ENCODE measurements at places on chromosomes 2 and 18.

- no peak for DNase-seq
Observed at GRCh38 chr2:200860092-200860795, 4.2 kb downstream of the CLK1 start.

DNA sequence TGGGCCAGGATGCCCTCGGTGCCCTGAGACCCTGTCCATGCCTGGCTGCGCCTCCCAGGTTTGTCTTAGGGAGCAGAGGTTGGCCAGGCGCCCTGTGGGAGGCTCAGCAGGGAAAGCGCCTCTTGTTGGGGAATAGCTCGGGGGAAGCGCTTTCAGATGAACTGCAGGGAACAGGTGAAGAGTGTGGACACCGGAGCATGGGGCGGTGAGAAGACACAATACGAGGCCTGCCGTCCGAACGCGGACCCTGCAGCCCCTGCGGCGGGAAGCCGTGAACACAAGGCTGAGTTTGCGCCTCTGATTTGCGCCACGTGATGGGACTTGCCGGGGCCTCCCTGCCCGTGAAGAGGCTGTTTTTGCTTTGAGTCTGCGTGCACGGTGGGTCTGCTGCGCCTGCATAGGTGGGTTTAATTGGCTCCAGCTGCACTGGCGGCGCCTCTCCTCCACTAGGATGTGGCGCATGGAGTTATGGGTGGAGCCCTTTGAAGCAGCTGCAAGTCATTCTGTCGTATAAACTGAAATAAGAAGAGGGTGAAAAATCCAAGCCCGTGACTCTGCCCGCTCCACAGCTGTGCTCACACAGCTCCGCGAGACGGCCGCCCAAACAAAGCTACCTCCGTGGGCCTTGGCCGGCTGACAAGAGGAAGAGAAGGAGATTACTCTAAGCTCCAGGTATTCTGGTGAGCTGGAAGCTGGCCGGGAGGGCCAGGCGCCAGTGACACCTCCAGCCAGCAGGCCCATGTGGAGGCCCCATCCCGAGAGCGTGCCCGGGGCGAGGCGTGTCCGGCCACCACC lies 103.5 kb upstream of the CTDP1 start:
- DNase-seq, result no peak

- DNase-seq, result no peak
Observed at GRCh38 chr2:101688261-101688660, 9.2 kb upstream of the MAP4K4 start.

DNA sequence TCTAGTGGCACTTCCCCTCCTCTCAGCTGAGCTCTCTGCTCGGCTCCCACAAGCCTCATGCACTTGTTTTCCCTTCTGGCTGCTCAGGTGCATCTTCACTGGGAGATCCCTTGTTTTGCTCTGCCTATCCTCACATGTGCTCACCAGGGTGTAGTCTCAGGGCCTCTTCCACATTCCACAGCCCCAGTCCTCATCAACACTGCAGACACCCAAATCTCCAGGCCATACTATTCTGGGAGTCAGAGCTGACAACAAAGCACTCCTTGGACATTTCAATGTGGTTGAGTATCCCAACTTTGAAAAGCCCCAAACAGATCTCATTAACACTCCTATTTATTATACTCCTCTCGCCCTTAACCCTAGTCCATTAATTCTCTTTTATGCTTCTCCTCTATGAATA lies 71.3 kb downstream of the CCDC93 start:
- no peak for DNase-seq

DNA sequence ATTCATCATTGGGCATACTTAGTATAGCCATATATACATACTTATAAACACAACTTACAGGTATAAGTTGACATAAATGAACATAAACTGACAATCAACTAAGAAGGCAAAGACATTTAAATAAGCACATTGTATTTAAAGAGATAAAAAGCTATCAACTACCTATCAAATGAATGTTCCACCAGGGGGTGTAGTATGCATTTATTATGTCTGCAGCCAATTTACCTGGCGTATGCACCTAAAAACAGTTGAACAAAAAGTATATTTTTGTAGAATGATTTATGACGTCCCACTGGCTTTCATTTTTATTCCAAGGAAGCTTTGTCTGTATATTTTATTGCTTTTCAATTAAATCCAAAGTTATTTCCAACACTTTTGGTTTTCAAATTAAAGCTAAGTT lies 323.5 kb downstream of the AFF3 start:
- no peak for DNase-seq

DNA sequence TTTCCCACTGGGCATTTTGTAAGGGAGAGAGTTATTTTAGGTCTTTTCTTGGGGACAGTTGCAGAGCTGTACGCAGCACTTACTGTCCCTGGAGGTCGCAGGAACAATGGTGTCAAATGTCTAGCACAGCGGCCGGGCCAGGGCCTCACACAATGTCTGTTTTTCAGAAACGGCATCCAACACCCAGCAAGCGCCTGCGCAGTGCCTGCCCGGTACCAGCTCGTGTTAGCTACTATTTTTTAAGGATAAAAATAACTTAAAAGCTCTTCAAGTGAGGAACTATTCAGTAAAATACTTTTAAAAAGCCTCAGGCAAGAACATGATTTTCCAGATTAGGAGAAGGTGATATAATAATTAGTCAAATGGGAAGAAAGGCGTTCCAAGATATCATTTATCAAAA lies 90.0 kb downstream of the MBP start:
- no peak for DNase-seq

- no peak for DNase-seq
Observed at GRCh38 chr2:73981081-73982001, 3.4 kb upstream of the TET3 start.

- DNase-seq, result no peak
Observed at GRCh38 chr2:55995211-55995610, 71.6 kb upstream of the EFEMP1 start.

DNA sequence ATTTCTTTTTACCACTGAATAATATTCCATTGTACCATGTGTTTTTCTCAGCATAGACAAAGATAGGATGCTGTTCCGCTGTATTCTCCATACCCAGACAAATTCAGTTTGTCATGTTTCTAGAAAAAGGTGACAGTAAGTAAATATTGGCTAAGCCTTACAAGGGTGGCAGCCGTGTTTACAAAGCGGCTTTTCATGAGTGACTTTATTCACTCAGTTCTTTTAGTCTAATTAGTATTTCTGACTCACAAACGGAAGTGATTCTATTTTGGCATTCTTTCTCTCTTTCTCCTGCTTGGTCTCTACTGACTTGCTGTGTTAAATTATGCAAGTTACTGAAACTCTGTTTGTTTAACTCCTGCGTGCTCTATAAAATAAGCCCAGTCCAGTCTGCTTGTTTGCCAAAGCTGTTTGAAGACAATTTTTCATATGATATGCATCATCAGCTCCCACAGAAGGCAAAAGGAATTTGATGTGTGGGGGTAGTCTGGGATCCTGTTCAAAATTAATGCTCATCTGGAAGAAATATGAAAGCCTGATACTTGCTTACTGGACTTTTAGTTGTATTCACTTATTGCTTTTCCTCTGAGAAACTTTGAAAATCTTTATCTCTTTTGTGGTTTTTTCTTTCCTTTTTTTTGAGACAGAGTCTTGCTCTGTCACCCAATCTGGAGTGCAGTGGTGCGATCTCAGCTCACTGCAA lies 2.3 kb upstream of the PLEKHH2 start:
- no peak for DNase-seq

DNA sequence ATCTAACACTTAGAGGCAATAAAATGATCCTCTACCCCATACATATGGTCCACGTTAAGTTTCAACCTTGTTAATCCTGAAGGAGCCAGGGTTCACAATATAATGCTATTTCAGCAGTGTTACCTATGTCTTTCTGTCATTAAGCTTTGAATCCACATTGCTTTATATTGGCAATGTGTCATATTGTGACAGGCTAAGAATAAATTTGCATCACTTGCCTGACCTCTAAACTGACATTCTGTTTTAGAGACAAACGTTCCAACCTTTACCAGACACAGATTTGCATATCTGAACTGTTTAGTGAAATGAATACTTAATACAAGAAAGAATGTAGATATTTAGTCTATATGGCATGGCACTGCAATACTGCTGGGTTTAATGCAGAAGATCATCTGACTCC lies 98.4 kb downstream of the UNC80 start:
- DNase-seq, result no peak

DNA sequence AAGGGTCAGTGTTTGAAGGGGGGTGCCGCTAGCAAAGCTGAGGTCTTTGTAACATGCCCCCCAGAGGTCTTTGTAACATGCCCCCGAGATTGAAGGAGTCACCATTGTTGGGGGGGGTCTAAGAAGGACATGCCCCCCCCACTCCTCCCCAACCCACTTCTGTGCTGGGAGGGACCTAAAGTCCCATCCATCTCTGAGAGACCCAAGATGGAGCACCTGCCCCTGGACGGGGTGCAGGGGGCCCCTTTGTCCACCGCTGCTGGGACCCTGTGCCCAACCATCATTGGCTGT lies 5.9 kb upstream of the ASIC4 start:
- DNase-seq, result no peak

DNA sequence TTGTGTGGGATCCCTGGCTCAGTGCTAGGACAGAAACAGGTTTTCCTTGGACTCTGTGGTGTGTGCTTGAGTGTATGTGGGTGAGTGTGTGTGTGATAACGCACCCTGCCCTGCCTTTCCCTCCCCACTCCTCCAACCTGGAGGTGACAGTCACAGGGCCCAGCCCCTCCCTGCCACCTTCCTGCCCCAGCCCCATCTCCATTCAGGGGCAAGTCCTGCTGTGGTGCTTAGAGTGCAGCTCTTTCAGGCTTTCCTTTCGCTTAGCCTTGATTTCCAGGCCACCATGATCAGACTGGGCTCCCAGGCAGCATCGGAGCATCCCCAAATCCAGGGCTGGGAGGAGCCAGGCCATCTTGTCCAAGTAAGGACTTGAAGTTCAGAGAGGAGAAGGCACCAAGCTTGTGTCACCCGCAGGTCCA lies 185.2 kb downstream of the ZFP36L2 start:
- no peak for DNase-seq

DNA sequence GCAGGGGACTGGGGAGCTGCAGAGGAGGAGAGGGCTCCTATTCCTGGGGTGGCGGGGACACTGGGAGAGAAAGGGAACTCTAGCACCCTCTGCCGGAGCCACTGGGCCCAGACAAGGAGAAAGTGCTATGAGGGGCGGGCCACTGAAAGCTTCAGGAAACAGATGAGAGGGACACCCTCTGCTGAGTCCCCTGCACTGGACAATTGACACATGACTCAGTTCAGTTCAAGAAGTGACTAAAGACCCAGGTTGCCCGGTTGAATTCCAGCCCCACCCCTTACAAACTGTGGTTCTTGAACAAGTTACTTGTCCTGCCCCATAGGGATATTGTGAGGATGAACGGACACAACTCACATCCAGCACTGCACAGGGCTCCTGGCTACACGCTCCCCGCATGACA lies 5.0 kb downstream of the RUFY4 start:
- DNase-seq, result no peak

- no peak for DNase-seq
Observed at GRCh38 chr18:42891705-42892104, 223.8 kb downstream of the RIT2 start.

DNA sequence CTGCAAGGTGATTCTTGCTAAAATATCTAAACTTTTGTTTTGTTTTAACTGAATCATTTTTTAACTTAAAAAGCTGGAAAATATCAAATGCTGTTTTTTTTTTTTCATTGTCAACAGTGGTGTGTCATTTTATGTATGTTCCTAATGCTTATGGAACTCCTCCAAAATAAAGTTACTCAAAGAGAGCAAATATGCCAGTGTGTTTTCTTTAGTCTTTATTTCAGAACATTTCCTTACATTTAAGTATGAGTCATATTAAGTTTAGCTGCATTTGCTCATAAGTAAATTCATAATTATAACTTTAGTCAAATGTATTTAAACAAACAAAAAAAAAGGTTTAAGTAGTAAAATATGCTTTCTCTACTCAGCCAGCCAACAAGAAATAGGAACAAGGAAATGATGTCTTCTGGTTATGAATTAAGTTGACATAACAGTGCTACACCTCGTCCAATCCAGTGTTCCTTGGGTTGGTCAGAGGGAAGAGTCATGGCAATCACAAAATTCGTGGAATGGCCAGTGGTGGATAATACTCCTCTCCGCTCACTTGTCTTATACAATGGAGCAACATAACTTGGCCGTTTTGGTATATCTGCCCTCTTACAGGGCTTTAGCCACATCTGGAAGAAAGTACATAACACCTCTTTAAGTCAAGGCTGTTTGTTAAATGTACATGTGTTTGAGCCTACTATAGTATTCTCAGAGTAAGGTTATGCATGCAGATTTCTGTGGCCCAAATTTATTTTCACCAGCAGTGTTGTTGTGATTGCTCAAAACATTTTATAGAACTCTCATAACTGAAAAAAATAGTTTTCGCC lies 80.7 kb downstream of the SLC39A10 start:
- DNase-seq, result no peak

DNA sequence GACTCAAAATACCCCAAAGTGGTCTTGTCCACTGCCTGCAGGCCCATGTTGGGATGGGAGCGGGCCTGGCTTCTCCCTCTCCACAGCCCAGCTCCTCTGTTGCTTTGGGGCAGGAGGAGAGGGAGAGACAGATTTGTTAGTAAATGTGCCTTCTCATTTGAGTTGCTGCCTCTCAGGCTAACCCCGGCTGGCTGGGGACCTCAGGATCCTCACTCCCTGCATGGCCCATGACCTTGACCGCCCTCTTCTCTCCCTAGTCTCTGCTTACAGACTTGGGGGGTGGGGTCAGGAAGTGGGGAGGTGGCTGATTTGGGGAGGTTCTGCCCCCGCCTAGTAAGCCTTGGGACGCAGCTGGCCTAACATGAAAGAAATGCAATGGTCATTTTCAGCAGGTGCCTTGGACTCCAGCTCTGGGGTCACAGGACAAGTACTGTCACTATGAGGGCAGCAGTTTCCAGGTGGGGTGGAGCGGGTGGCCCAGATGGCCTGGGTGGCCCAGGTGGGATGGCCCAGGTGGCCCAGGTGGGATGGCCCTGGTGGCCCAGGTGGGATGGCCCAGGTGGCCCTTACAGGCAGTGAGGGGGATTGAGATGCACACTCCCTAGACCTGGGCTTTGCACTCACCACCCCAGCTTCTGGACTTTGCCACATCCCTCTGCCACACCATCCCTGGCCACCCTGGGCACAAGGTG lies 24.1 kb downstream of the HJURP start:
- DNase-seq, result no peak

DNA sequence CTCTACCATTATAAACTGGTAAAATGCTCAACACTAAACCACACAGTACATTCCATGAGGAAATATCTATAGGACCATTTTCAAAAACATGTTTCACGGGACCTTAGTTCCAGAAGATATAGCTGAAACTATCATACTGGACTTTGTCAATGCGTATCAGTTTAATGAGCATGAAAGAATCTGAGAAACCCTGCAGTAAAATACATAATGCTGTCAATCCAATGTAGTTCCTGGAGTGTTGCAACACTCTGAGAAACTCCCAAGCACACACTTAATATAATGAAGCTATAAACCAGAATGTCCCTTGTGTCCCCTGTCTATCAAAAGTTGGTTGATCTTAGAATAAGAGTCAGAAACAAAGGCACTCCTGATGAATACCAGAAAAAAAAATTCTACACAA lies 16.2 kb downstream of the IWS1 start:
- no peak for DNase-seq

Measured in stimulated activated CD8-positive, alpha-beta memory T cell treated with anti-CD3 and anti-CD28 coated beads, Interleukin-7, amount 100 ng/mL, for 1 hour (primary cell).